ENCODE measurements at places on chromosomes 11 and 22.

GRCh38 chr11:1209371-1210057, 13.4 kb upstream of the MUC5B start:
- peak; percentile 56 for DNase-seq

DNA sequence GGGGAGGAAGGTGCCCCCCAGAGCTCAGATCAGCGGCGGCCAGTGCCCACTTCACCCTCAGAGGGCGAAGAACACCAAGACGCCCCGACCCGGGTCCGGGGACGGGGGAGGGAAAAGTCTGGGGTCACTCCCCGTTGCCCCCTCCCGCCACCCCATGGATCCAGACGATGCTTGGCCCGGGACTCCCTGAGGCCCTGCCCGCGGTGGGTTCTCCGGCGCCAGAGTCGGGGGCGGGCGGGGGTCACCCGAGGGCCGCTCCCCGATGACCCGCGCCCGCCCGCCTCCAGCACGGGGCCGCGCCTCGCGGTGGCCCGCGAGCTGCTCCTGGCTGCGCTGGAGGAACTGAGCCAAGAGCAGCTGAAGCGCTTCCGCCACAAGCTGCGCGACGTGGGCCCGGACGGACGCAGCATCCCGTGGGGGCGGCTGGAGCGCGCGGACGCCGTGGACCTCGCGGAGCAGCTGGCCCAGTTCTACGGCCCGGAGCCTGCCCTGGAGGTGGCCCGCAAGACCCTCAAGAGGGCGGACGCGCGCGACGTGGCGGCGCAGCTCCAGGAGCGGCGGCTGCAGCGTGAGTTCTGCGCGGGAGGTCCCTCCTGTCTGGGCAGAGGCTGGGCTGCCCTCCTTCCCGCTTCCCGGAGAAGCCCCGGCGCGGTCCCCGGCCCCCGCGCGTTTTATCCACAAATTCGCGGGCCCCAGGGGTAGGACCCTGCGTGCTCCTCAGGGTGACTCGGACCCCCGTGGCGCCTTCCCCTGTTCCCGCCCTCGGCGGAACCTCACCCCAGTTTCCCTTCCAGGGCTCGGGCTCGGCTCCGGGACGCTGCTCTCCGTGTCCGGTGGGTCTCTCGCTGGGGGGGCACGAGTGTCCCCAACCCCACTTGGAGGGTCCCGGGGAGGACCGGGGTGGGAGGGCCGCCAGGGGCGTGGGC, 1.1 kb downstream of the NLRP6 start:
- DNase-seq, result no peak

DNA sequence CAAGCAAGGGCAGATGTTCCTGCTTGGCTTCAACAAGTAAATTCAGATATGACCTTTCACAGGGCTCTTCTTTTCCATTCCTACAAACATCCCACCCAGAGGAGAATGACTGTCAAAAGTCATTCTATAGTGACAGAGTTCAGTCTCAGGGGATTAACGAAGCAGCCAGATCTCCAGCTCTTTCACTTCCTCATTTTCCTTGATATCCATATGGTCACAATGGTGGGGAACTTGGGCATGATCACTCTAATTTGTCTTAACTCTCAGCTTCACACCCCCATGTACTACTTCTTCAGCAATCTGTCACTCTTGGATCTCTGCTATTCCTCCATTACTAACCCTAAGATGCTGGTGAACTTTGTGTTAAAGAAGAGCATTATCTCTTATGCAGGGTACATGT, 15.0 kb upstream of the OR8B8 start:
- DNase-seq, result no peak

DNA sequence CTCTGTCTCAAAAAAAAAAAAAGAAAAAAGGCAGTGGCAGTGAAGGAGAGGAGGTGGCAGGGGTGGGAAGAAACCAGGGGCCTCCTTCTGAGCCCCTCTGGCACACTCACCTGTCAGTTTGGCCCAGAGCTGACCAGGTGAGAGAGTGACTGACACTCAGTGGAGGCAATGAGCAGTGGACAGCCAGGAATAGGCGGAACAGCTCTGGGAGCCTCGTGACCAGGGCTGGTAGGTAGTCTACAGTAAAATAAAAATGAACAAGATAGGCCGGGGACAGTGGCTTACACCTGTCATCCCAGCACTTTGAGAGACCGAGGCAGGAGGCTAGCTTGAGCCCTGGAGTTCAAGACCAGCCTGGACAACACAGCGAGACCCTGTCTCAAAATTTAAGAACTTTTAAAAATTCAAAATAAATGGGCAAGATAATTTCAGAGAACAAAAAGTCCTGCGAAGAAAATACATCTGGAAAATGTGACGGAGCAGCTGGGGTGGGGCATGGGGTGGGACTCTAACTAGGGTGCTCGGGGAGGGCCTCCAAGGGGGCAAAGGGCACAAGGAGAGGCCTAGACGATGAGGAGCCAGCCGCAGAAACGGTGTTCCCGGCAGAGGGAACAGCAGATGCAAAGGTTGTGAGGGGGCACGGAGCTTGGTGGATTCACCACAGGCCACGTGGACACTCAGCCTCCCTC, 3.8 kb upstream of the PDXP start:
- DNase-seq, result no peak

DNA sequence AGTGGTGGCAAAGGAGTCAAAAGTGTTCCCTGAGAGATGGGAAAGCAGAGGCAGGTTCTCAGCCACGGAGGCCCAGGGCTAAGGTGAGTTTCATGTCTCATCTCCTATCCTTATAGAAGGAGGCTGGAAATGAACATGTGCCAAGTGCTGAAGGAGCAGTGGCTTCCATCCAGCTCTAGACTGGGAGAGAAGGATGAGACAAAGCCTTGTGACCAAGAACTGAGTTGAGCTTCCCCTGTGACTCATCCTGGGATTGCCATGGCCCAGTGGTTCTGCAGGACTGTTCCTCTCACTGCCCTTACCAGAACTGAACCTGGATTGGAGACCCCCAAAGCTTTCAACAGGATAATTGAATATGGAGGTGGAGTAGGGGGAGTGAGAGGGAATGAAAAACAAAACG, 16.7 kb upstream of the OR9Q1 start:
- DNase-seq, result no peak
